ENCODE measurements at places on chromosomes 3 and 15.

- DNase-seq: no peak
Measured at GRCh38 chr15:28178290-28178689, 79.2 kb upstream of the OCA2 start.

GRCh38 chr3:164608554-164609276 is 469.6 kb downstream of the SI start:
- no peak for DNase-seq

GRCh38 chr3:12970684-12971083 is 102.5 kb downstream of the IQSEC1 start:
- no peak for DNase-seq

DNA sequence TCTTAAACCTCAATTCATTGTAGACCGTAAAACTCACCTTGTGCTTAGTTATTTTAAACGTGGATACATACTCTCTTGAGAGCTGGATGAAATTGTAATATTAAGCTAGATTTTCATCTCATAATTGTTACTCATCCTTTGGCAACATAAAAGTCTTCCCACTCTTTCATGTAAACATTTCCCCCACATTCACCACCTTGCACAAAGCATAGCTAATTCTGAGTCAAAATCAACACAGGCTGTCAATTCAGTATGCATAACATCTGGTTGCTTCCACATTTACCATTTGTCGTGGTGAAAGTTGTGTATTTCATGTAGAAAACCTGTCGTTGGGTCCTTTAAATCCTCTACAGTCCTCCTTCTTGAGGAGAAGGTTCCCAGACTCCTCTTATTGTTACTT is 524.6 kb downstream of the OTOL1 start:
- DNase-seq: no peak

GRCh38 chr3:10561162-10561945 is 56.0 kb upstream of the ATP2B2 start:
- DNase-seq: no peak

GRCh38 chr15:64045774-64046420 is 388 bp downstream of the DAPK2 start:
- DNase-seq: no peak

DNA sequence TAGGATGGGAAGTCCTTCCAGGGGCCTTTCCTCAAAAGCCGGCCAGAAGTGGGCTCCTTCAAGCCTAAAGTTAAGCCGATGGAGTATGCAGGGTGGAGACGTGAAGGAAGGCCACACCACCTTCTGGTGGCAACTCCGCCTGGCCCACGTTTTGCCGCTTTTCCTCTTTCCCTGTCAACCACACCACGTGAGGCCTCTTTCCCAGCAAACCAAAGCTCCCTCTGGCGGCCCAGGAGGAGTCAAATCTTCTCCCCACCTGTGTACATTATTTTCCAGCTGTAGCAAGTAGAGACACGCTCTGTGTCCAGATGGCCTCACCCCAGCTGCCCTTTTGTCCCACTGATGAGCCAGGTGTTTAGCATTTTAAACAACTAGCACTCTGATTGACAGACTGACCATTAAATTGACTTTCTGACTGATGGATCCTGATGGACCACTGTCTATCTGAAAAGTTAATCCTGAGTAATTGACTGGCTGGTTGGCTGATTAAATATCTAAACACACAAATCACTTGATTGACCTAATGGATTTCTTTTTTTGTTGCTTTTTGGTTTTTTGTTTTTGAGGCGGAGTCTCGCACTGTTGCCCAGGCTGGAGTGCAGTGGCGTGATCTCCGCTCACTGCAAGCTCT is 59.6 kb upstream of the ZBTB38 start:
- no peak for DNase-seq

- DNase-seq: no peak
Measured at GRCh38 chr3:129106320-129106719, 15.3 kb downstream of the RAB43 start.

DNA sequence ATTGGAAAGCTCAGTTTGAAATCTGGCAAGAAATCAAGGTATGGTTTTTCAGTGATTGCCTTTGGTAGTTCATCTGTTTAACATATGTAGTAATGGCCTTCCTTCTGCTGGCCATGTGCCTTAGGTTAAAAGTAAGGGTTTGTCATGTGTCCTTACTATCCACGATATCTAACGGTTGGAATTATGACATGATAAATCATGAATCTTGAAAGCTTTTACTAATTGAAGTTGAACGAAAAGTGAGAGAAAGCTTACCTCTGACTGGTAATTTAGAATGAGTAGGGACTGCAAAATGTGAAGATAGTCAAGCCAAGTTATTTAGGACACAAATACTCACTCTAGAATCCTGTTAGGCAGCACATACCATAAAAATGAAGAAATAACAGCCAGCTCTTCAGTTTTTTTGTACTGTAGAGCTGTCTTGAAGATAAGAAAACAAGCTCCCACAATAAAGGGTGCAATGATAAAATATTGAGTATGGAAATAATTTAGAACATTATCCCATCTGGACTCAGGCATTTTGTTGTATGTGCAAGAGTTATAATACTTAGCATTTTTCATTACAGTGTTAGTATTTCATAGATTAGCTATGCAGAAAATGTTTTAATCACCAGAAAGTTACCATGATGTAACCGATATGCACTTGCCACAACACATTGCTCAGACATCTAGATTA is 303.4 kb downstream of the ZNF385D start:
- DNase-seq: no peak

GRCh38 chr15:74304431-74304830 is 63.0 kb downstream of the CYP11A1 start:
- DNase-seq: no peak

GRCh38 chr3:38960953-38961622 is 90.7 kb downstream of the SCN11A start:
- DNase-seq: no peak

All from activated T-helper 1 cell treated with Interleukin-2 at 50 U/mL for 16 hours (primary cell).